ENCODE measurements at places on chromosomes 2 and 18. TPM values are rescaled to one million over a fixed set of nuclear protein-coding genes. Genes with fewer than 3 reads are reported as not detected.

GRCh38 chr18:58208207-58208932, 164.3 kb downstream of the NEDD4L start:
- DNase-seq, result no peak

DNA sequence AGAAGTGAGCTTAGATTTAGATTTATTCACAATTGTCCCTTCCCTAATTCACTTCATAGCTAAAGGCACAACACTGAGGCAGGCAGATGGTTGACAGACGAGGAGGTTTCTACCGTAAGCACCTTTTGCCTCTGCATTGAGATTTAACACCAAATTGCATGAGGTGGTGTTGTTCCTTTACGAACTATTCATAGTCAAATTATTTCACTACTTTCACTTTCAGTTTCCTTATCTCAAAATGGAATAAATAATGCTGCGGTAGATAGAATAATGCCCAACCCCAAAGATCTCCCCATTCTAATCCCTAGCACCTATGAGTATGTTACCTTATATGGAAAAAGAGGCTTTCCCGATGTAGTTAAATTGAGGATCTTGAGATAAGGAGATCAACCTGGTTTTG, 58.9 kb upstream of the LINC00305 start:
- DNase-seq, result no peak

- no peak for DNase-seq
Measured at GRCh38 chr2:134982603-134983002, 64.0 kb downstream of the CCNT2 start.

The GTF2A1L gene
- not detected for total RNA-seq

The PAIP2B gene
- 3.0 TPM for total RNA-seq

DNA sequence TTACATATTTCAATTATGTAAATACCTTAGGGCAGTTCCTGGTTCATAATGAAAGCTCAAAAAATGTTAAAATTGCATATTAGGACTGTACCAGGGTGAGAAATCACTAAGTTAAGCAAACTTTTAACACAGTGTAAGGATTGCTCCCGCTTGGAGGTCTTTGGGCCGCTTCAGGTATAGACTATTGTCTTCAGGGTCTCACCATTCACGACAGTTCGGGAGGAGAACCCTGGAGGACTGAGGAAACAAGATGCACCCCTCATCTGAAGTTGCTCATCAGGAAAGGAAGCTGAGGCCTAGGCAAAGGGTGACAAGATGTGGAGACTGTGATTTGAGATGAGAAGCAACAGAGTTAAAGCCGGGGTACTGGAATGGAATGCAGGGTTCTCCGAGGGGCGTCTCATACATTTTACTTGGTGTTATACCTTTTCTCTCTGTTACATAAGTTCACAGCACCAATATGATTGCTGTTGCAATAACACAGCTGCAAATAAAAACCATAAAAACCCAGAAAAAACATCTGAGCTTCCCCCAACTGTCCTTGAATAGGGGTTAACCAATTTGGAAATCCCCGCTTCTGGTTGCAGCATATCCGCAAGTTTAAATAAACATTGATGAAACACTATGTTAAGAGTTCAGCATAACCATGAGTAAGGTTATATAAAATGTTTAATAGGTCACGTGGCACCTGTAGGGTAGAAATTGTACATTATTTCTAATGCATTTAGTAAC, 40.1 kb downstream of the FBXO48 start:
- DNase-seq, result no peak

GRCh38 chr2:107168141-107168540, 282.2 kb upstream of the ST6GAL2 start:
- DNase-seq, result no peak

- DNase-seq, result no peak
Measured at GRCh38 chr2:36433311-36434217, 78.0 kb downstream of the CRIM1 start.

DNA sequence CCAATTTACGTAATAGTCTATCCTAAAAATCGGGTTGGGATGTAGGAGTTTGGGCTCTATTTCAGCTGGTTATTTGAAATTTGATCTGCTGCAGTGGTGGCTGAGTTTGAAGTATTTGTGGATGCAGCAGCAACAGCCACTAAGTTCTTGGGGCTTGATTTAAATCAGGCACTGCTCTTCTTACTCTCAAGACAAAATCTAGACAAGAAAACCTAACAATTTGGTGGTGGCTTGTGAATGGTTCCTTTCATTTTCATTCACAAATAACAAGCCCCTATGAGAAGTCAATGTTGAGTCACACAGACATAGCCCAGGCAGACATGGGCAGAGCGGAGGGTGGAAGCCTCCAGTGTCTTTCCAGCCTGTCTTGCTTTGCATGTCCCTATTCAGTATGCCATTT, 199.3 kb downstream of the LTBP1 start:
- DNase-seq, result no peak
